ENCODE measurements at places on chromosomes 3 and 15. TPM values are rescaled to one million over a fixed set of nuclear protein-coding genes. Genes with fewer than 3 reads are reported as not detected.

- DNase-seq = no peak
Measured at GRCh38 chr3:113585720-113586119, 53.4 kb downstream of the SIDT1 start.

- DNase-seq = no peak
Measured at GRCh38 chr3:112334691-112335433, 1.9 kb downstream of the CD200 start.

- no peak for DNase-seq
Measured at GRCh38 chr3:191227541-191227940, 28.5 kb downstream of the OSTN start.

The NPTN gene
- 43.5 TPM for total RNA-seq

The EPHB1 gene
- not detected for total RNA-seq

DNA sequence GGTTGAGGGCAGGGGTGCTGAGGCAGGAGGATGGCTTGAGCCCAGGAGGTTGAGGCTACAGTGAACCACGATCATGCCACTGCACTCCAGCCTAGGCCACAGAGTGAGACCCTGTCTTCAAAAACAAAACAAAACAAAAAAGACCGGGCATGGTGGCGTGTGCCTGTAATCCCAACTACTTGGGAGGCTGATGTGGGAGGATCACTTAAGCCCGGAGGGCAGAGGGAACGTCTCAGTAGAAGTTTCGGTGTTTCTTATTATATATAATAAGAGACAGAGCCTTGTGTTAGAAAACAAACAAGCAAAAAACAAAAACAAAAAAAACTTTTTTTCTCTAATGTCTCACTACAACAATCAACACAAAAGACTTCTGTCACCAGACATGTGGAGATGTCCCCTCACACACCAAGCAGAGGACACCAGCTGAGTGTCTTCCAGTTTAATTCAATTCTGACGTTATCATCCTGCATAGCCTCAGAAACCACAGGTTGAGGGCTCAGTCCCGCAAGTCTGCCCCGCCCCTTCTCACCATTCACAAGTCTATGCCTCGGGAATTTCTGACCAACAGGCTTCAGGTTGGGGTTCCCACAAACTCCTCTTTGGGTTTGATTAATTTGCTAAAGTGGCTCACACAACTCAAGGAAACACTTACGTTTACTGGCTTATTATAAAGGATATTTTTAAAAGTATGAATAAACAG lies 24.0 kb upstream of the EIF4A2 start:
- DNase-seq = no peak

GRCh38 chr15:96181873-96182301 lies 148.6 kb upstream of the NR2F2 start:
- DNase-seq = no peak

DNA sequence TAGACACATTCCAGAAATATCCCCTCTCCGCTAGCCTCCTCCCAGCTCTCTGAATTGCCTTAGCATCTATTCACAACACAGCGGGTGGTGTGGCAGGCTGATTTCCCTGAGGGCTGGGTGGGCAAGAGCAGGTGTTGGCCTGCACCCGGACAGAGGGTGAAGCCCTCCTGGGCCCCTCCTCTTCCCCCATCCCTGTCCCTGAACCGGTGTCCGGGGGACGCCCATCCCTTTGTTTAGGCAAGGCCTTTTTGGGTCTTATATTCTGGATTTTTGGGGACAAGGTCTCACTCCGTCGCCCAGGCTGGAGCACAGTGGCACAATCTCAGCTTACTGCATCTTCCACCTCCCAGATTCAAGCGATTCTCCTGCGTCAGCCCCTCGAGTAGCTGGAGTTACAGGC lies 55.2 kb upstream of the KLHL25 start:
- DNase-seq = no peak

DNA sequence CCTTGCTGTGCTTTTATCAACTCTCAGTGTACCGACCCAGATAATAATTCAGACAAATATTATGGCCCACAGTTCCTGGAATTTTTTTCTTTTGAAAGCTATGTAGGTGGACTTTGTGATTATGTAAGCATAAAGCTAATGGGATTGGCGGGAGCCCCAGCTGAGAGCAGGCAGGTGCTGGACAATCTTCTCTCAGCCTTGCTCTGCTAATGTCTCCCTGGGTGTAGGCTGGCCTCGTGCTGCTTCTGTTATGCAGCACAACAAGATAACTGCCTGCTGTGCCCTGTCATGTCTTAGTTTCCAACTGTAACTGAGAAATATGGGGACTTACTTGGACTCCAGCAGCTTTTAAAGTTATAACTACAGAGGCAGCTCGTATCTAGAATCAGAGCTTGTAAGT lies 415.0 kb downstream of the PDCD6IP start:
- DNase-seq = no peak

GRCh38 chr15:32677238-32677750 lies 35.8 kb downstream of the SCG5 start:
- no peak for DNase-seq

DNA sequence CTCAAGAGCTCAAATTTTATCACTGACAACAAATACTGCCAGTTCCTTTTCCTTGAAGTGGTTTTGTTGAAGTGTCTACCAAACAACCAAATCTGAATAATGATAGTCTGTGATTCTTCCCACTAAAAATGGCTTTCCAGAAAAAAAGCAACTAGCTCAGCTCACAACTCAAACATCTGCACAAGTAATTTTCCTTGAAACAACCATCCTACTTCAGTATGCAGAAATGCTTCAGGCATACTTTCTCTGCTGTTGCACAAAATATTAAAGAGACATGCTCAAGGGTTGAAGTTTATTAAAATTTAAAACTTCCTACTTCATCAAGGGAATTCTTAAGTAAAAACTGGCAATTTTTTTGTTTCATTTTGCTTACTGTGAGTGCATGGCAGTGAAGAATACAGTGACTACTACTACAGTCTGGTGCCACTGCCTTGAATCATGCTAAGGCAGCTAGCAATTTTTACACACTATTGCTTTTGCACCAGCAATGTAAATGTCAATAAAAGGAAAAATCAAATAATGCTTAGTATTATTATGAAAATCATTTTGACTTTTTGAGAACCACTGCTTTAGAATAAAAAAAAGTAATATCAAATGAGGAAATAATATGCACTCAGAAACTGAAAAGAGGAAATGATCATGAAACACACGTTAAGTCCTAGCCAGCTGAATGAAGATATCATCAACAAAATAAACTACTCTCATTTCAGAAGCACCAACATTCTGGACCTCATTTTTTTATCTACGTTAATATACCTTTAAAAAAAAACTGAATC lies 33.6 kb downstream of the VPS13C start:
- no peak for DNase-seq

DNA sequence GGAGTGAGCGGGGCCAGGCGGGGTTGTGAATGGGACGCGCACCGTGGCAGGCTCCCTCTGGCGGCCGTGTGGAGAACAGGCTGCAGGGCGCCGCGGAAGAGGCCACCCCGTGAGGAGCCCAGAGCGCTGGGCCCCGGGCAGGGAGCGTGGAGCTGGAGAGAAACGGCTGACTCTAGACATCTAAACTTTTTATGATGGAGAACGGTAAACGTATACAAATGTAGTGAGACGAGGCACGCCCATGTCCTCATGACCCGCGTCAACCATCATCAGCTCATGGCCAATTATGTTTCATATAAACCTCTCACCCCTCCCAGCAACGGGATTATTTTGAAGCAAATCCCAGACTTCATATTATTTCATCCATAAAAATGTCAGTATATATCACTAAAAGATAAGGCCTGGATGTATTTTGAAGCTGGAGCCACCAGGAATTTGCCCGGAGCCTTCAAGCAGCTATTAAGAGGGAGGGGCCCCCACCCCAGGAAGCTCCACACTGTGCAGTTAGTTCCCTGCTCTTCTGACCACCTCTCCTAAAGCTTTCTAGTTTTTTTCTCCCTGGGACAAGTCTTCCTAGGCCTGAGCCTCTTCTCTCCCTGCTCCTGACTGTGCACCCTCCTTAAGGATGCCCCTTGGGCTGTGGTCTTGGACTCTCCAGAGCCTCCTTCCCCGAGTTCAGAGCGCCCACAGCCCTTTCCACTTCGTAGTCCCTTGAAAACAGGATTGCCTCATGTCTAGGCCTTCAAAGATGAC lies 149.5 kb downstream of the SMAD6 start:
- peak; percentile 79 for DNase-seq

- DNase-seq = peak; percentile 33
Measured at GRCh38 chr3:122668930-122669730, 11.5 kb upstream of the PARP14 start.

DNA sequence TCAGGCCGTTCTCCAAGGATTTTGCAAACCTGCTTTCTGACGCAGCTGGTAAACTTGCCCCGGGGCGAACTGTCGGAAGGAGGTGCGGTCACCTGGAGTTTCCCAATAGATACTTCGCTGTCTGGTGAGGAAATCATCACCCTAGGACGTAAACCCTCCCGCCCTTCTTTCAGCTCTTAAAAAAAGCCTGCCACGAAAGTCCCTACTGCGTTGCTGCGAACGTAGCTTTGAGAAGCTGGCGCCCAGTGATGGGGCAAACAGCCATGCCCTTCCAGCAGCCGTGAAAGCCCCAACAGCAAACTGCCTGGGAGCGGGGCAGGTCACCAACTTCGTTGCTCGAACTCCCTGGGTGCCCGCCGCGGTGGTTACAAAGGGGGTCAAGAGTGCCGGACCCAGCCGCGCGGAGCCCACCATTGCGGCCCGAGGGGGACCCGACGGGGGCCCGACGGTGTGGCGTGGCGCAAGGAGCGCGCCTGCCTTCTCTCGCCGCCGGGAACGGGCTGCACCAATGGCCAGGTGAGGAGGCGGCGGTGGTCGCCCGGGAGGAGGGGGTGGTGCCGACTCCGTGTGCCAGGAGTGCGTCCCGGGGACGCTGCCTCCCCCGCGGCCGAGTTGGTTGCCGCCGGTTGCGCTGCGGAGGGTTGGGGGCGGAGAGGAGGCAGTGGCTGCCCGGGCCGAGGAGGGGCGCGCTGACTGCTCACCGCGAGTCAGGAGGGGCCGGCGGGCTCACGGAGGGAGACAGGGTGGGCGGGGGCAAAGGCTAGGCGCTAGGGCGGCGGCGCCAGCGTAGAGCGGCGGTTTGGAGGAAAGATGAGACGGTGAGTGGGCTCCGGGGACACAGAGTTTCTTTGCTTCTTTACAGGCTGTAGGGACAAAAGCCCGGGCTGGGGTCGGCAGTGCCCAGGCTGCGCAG lies at the start of gene PHLDB2:
PHLDB2 (plus strand) TSS at position 205 of the 913 bp plus-strand sequence. CDS start 24,813 bp downstream, outside the sequence.
- DNase-seq = peak; percentile 74

All from activated naive CD8-positive, alpha-beta T cell treated with anti-CD3 and anti-CD28 coated beads for 36 hours (primary cell).